ENCODE measurements at places on chromosomes 5 and 9.

GRCh38 chr9:120904061-120904977, 22.3 kb downstream of the TRAF1 start:
- no peak for DNase-seq

DNA sequence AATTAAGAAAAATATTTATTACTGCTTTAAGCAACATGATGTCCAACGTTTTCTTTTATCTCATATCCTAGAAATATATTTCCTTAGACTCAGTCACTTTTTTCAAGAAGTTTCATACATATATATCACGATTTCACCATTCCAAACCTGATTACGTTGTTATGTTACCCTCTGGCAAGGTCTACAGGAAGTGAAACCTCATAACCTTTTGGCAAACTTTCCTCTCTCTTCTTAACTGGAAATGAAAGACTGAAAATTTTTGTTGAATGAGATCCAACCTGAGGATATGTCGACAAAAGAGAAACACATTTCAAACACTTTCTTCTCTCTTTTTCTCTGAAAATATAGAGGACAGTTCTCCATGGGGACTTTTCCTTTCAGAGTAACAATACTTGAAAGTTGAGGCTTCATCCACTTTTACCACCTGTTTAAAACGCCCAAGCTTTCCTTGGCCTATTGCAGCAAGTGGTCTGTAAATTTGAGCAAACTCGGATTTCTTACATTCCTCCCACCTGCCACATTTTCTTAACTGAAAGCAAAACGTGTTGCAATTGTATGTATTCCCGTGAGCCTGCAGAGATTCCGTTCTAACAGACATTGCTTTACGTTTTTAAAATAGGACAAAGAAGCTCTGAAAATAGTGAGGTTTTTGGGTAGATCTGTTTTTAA, 298.1 kb downstream of the CETN3 start:
- DNase-seq, result peak; percentile 82

DNA sequence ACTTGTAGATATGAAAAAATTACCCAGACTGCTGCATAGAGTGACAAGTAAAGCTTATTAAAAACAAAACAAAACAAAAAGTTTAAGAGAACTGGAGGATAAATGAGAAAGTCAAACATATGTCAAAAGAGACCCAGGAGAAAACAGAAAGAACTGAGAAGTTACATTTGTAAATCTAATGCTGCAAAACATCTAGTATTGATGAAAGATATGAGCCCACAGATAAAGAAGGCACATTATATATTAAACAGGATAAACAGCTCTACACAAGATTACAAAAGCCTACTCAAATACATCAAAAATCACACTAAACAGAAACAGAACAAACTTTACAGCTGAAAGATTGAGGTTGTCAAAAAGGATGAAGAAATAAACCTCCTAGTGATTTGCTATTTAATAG, 55.1 kb downstream of the ADAMTS6 start:
- no peak for DNase-seq

- peak; percentile 51 for DNase-seq
These were observed 1.1 kb downstream of the CTXN3 start for GRCh38 chr5:127650022-127650421.

DNA sequence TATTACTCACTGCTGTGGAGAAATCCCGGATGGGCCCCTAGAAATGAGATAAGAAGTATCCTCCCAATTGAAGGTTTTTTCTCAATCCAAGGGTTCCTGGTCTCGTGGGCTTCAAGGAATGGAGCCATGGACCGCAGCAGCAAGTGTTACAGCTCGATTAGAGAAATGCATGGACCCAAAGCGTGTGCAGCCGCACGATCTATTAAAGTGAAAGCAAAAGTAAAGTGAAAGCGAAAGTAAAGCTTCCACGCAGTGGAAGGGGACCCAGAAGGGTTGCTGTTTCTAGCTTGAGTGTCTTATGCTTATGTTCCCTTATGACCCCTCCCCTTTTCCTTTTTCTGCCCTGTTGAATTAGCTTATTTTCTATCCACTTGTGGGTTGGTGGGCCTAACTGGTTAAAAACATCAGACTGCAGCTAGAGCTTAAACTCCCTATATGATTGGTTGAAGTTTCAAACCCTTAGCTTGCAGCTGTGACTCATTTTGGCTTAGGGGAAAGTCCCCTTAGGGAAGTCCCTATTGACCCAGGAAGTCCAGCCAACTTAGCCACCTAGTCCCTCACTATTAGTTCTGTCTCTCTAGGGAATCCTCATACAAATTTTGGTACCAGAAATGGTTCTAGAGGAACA, 1111.8 kb downstream of the TAF11L14 start:
- DNase-seq, result no peak

DNA sequence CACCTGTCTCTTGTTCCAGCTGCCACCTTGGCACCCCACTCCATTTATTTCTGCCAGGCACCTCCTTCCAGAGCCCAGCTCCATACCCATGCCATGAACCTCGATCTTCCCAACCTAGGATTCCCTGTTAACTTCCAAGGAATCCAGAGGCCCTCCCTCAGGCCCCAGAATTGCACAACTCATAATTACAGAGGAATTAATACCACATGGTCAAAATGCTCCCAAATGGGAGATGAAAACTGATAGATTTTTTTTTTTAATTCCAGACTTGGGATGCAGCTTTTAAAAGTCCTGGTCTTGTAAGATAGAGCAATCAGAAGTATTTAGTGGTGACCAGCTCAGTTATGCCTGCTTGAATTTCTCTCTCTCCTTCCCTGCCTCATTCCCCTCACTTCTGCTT, 96.2 kb upstream of the CCDC112 start:
- no peak for DNase-seq

DNA sequence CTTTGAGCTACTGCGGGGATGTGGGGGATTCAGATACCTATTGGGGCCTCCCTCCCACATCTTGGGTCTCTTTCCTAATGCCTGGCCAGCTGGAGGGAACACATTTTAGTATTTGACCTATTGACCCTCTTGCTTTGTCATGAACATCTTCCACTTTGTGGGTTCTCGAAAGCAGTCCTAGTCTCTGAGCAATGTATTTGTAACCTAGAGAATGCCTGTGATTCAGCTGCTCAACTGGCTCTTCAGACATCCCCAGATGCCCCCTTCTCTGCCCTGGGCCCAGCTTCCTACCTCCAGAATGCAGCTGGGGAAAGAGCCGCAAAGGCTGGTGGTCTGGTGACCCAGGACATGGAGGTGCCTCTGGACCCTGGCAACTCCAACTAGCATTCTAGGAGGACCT, 32.2 kb downstream of the APTX start:
- peak; percentile 78 for DNase-seq

DNA sequence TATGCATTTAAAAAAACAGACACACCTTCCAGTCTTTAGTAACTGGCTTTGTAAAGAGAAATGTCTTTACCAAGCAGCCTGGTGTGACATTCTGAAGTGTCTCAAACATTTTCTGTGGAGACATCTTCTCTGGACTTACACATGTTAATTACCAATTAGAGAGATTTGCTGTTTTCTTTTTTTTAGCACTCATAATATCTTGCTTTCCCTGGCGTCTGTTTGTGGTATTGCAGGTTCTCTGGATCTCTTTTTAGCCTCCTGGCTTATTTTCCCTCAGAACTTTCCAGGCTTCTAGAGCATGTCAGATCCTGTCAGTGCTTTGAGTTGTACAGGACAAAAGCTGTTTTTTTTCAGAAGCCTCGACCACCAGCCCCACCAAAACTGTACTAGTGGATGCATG, 92.5 kb downstream of the MSX2 start:
- DNase-seq, result no peak

DNA sequence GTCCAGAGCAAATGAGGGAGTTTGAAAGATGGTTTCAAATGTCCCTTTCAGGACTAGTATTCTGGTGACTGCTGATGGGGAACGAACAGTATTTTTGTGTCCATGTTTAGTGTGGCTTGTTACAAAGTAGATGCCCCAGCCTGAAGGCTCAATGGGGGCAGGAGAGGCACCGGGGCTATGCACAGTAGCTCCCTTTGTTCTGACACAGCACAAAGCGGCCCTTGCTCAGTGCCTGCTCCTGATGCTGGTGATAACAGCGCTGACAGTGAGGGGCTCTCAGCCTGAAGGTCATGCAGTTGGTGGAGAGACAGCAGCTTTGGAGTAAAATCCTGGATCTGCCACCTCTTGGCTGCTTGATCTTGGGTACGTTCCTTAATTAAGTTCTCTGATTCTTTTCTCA, 188.9 kb downstream of the SLIT3 start:
- no peak for DNase-seq

DNA sequence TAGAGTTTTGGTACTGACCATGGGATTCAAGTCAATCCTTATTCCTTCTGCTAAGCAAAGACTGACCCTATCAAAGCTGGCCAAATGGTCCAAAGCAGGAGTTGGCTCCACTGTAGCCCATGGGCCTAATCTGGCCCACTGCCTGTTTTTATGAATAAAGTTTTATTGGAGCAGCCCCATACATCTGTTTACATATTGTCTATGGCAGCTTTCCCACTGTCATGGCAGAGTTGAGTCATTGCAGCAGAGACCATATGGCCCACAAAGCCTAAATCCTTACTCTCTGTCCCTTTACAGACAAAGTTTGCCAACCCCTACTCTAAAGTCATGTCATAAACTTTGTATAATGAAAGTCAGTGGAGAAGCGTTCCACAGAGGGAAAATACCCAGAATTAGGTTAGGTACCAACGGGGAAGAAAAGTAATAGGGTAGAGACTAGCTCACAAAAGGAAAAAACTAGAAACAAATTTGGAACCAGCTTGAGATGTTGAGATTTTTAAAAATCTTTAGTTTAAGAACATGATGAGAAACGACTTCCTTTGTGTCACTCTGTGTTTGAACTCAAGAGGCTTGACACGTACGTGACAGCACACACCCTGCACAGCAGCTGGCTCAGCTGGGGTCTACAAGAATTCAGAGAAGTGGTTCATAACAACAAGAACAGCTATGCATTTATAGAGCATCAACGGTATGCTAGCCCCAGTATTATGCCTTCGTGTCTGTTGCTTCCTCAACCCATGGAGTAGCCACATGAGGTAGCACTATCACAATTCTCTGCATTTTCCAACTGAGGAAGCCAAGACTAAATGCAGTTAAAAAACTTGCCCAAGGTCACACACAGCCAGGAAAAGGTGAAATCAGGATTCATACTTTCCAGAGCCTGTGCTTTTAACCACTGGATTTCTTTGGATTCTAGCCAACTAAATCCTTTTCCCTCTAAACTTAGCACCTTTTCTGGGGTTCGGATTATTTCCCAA, 198.9 kb upstream of the WWC1 start:
- DNase-seq, result no peak

DNA sequence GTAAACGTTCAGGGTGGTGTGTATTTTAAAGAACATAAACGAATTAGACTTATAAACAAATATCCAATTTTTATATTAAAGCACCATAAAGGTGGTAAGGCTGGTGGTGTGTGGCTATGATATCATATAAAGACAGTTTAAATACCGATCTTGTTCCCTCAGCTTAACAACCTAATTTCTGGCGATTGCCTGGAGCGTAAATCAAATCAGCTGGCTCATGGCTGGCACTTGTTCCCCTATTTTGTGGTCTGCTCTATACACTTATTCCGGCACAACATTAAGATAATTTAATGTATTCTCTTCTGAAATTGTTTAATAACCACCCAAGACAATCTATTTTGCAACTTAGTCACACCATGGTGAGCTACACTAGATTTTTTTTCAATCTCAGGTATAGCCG, 2.4 kb upstream of the HAPLN1 start:
- no peak for DNase-seq

DNA sequence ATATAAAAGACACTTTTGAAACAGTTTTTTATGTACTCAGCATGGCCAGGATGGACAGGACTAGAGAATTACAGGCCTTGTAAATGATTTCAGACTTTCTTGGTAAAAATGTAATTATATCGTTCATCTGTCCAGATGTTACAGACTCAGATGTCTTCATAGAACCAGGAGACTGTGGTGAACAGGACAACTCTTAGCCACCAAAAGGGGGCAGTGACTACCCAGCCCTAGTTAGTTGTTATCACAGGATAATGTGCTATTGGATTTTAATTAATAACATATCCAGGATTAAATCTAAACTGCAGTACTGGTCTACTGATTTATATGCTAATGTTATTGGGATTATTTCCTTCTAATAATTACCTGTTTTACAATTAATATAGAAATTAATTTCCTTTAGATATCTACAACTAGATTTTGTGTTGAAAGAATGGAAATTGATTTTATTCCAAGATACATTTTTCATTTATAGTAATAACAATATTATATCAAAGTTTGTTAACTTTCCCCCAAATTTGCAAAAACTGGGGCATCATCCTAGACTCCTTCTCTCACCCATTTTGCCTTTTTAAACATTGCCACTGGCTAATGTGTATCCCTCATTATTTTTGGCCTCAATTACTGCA, 99.4 kb downstream of the MTREX start:
- peak; percentile 65 for DNase-seq

DNA sequence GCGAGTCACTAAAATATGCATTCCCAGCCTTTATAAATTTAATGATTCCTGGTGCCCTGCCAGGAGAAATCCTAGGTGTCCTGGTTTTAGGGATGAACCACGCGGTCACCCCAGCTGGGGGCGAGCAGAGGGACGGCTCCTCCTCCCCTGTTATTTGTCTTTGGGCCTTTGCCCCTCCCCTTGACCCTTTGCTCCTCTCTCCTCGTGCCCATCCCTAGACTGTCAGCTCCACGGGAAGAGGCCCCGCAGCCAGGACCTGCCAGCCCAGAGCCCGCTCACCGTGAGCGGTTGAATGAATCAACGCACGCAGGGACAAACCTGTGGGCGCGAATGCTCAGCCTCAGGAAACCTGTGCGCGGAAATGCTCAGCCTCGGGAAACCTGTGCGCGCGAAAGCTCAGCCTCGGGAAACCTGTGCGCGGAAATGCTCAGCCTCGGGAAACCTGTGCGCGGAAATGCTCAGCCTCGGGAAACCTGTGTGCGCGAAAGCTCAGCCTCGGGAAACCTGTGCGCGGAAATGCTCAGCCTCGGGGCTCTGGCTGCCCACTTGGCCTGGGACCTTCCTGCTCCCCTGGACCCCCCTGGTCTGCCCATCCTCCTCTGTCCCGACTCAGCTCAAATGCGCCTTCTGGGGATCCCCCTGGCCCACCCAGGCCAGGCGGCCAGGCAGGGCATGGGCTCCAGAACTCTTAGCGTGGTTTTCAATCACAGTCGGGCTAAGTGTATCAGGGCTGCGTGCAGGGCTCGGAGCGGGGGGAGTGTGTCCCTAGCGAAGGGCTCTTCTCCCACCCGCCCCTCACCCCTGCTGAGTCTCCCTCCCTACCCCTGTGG, 140.5 kb upstream of the COL5A1 start:
- peak; percentile 28 for DNase-seq

- DNase-seq, result no peak
These were observed 223.6 kb downstream of the COMMD10 start for GRCh38 chr5:116308391-116308790.
